ENCODE measurements at places on chromosomes 12 and 14. TPM values are rescaled to one million over a fixed set of nuclear protein-coding genes. Genes with fewer than 3 reads are reported as not detected.

GLT1D1 gene
- total RNA-seq, result 9.6 TPM

FAM181A gene
- total RNA-seq, result 0.74 TPM

MAP1LC3B2 gene
- total RNA-seq, result 1.2 TPM

CLEC2B gene
- total RNA-seq, result 3.7 TPM

STAC3 gene
- total RNA-seq, result 0.25 TPM

EIF2S3B gene
- total RNA-seq, result 0.98 TPM

PIWIL1 gene
- total RNA-seq, result not detected

TAS2R50 gene
- total RNA-seq, result 6.6 TPM

SERPINA9 gene
- not detected for total RNA-seq

TAS2R42 gene
- total RNA-seq, result not detected

TSHR gene
- total RNA-seq, result 0.25 TPM

WDR89 gene
- 22.4 TPM for total RNA-seq

CRACR2A gene
- 0.74 TPM for total RNA-seq

SPIC gene
- total RNA-seq, result not detected

ADAM21 gene
- not detected for total RNA-seq

CEBPE gene
- total RNA-seq, result not detected

CDCA3 gene
- total RNA-seq, result 2.7 TPM

OR6C65 gene
- not detected for total RNA-seq

CCDC38 gene
- total RNA-seq, result not detected

POMT2 gene
- 13.8 TPM for total RNA-seq

GPR162 gene
- total RNA-seq, result 52.6 TPM

GLS2 gene
- 4.2 TPM for total RNA-seq

PARP11 gene
- total RNA-seq, result 14.3 TPM

TMPRSS12 gene
- total RNA-seq, result not detected

TCL1B gene
- not detected for total RNA-seq

TMEM106C gene
- 40.3 TPM for total RNA-seq

PPP1R1A gene
- total RNA-seq, result 7.9 TPM
